Muscle of leg (tissue), 16 donors: ENCODE measurements at places on chromosomes 11 and 22. TPM values are rescaled to one million over a fixed set of nuclear protein-coding genes. Genes with fewer than 3 reads are reported as not detected.
A peak's percentile ranks its signal among the peaks of the same experiment; 100 is the strongest.

The MAJIN gene
- not detected for total RNA-seq

The FIBIN gene
- total RNA-seq, result 48.0 TPM

GRCh38 chr11:120539667-120540369 is 28.3 kb downstream of the GRIK4 start:
- H3K36me3 ChIP-seq, result no peaks in the 10 kb centered on the region
- H3K4me1 ChIP-seq, result peaks cover 4% of the 10 kb centered on the region
- DNase-seq, result no peak
- no peak overlapping the region for H3K4me3 ChIP-seq
- H3K27me3 ChIP-seq, result no peaks in the 10 kb centered on the region
- no peak overlapping the region for H3K27ac ChIP-seq

GRCh38 chr11:68025047-68025446 is 5.4 kb upstream of the NDUFS8 start:
- H3K27ac ChIP-seq, result no peak overlapping the region
- H3K4me3 ChIP-seq, result no peak overlapping the region
- peaks cover 6% of the 10 kb centered on the region for H3K4me1 ChIP-seq
- H3K36me3 ChIP-seq, result no peaks in the 10 kb centered on the region
- H3K27me3 ChIP-seq, result no peaks in the 10 kb centered on the region
- no peak for DNase-seq

DNA sequence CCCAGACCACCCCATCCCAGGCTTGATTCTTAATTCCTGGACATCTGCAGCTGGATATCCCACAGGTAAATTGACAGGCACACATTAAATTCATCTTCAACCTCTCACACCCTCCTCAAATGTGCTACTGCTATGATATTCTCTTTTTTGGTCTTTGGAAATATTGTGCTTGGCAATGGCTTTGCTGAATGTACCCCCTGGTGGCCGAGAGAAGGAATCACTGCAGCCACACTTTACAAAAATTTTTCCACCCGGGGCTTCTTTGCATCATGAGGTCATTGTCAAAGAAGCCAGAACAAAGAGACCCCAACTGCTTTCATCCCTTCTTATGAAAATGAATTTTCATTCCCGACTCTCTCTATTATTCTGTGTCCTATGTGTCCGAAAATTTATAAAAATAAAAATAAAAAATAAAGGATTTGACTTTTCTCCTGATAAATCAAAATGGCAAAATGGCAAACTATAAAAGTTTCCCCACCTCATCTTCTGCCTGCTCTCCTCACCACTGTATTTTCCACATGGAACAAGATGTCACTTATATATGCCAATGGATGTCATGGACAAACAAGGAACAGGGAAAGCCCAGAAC is 15.0 kb upstream of the CYB5R2 start:
- no peaks in the 10 kb centered on the region for H3K36me3 ChIP-seq
- H3K4me3 ChIP-seq, result no peak overlapping the region
- H3K27me3 ChIP-seq, result peaks cover 9% of the 10 kb centered on the region

DNA sequence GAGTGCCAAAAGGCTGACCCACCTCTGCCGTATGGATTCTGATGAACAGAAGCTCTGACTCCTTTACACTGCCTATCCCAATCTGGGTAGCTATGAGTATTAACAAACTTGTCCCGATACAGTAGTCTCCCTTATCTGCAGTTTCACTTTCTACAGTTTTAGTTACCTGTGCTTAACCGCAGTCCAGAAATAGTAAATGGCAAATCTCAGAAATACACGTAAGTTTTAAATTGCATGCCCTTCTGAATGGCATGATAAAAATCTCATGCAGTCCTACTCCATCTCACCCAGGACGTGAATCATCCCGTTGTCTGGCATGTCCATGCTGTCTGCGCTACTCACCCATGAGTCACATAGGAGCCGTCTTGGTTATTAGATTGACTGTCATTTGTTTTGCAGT is 68.8 kb downstream of the SNX19 start:
- no peak for DNase-seq
- no peaks in the 10 kb centered on the region for H3K27me3 ChIP-seq
- no peak overlapping the region for H3K27ac ChIP-seq
- H3K4me3 ChIP-seq, result no peak overlapping the region
- peaks cover under 1% of the 10 kb centered on the region for H3K4me1 ChIP-seq

The SDHAF2 gene
- 28.0 TPM for total RNA-seq

The CHRNA10 gene
- total RNA-seq, result 0.71 TPM

DNA sequence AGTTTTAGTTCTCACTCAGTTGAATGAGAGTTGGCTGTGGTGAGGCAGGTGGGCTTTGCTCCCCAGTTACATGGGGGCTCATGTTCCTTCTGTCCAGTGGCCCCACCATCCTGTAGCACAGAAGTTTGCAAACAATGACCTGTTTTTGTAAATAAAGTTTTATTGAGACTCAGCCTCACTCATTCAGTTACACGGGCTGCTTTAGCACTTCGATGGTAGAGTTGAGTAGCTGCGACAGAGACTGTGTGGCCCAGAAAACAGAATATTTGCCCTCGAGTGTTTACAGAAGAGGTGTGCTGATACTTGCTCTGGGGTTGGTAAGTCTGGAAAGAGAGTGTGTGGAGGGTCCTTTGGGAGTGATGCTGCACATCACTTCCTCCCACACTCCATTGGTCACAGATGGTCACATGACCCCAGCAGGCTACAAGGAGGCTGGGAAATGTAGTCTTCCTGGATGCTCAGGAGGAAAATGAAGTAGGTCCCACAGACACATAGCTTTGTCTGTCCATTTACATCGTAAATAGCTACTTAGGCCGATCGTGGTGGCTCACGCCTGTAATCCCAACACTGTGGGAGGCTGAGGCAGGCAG is 34.6 kb downstream of the IFT27 start:
- H3K27ac ChIP-seq, result no peak overlapping the region
- H3K4me3 ChIP-seq, result no peak overlapping the region
- no peak for DNase-seq

- H3K36me3 ChIP-seq, result no peaks in the 10 kb centered on the region
- H3K4me1 ChIP-seq, result peaks cover 14% of the 10 kb centered on the region
- H3K27ac ChIP-seq, result no peak overlapping the region
- H3K4me3 ChIP-seq, result no peak overlapping the region
- DNase-seq, result no peak
- no peaks in the 10 kb centered on the region for H3K27me3 ChIP-seq
Measured at GRCh38 chr11:46520971-46521745, 72.7 kb downstream of the AMBRA1 start.

GRCh38 chr22:40757071-40757470 is 62.1 kb downstream of the SLC25A17 start:
- H3K36me3 ChIP-seq, result no peaks in the 10 kb centered on the region
- no peaks in the 10 kb centered on the region for H3K27me3 ChIP-seq
- no peak overlapping the region for H3K4me3 ChIP-seq
- no peak for DNase-seq
- no peaks in the 10 kb centered on the region for H3K4me1 ChIP-seq

DNA sequence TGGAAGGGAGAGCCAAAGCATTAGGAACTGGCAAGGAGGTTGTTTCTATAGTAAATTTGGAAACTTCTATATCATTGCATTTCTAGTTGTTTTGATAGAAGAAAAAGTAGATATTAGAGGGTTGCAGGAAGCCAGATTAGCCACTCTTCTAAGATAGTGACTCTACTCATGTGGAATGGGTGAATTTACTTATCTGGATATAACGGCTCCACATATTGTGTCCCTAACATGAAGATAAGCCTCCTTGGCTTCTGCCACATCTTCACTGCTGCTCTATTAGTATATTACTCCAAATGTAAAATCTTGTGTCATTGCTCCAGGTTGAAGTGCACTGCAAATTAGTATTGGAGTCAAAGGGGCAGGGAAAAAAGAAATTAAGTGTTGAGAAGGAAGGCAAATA is 283.3 kb downstream of the CASP12 start:
- H3K27ac ChIP-seq, result no peak overlapping the region
- no peaks in the 10 kb centered on the region for H3K27me3 ChIP-seq
- peaks cover 3% of the 10 kb centered on the region for H3K4me1 ChIP-seq
- H3K4me3 ChIP-seq, result no peak overlapping the region

GRCh38 chr22:37333724-37334460 is 51.6 kb downstream of the CYTH4 start:
- peaks cover 90% of the 10 kb centered on the region for H3K27me3 ChIP-seq
- peaks cover 21% of the 10 kb centered on the region for H3K4me1 ChIP-seq
- no peak overlapping the region for H3K4me3 ChIP-seq
- no peak for DNase-seq
- H3K27ac ChIP-seq, result no peak overlapping the region

The LIN7C gene
- total RNA-seq, result 14.2 TPM

- no peak overlapping the region for H3K4me3 ChIP-seq
- no peak overlapping the region for H3K27ac ChIP-seq
- DNase-seq, result peak; percentile 21
- H3K36me3 ChIP-seq, result no peaks in the 10 kb centered on the region
- H3K27me3 ChIP-seq, result no peaks in the 10 kb centered on the region
Measured at GRCh38 chr11:116217441-116217840, 555.3 kb downstream of the BUD13 start.

DNA sequence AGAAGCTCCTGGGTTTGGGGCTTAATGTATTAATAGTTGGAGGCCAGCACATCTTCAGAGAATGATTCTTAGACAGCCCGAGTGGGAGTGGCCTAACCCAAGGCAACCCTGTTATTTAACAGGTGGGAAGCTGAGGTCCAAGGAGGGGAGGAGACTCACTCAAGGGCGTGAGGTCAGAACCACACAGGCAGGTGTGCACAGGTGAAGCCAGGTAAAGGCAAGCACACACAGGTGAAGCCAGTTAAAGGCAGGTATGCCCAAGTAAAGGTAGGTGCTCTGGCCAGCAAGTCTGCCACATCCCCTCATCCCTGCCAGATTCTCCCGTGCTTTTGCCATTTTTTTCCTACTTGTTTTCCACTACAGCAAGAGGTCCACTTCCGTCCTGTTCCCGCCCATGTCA is 2.9 kb upstream of the SHANK2 start:
- no peak overlapping the region for H3K4me3 ChIP-seq
- H3K27me3 ChIP-seq, result peaks cover 49% of the 10 kb centered on the region
- DNase-seq, result no peak
- no peak overlapping the region for H3K27ac ChIP-seq
- H3K4me1 ChIP-seq, result peaks cover 11% of the 10 kb centered on the region

GRCh38 chr11:40161854-40162410 is 1297.5 kb downstream of the LRRC4C start:
- H3K27ac ChIP-seq, result no peak overlapping the region
- no peaks in the 10 kb centered on the region for H3K4me1 ChIP-seq
- no peak for DNase-seq
- H3K4me3 ChIP-seq, result no peak overlapping the region

The C11orf16 gene
- total RNA-seq, result not detected

DNA sequence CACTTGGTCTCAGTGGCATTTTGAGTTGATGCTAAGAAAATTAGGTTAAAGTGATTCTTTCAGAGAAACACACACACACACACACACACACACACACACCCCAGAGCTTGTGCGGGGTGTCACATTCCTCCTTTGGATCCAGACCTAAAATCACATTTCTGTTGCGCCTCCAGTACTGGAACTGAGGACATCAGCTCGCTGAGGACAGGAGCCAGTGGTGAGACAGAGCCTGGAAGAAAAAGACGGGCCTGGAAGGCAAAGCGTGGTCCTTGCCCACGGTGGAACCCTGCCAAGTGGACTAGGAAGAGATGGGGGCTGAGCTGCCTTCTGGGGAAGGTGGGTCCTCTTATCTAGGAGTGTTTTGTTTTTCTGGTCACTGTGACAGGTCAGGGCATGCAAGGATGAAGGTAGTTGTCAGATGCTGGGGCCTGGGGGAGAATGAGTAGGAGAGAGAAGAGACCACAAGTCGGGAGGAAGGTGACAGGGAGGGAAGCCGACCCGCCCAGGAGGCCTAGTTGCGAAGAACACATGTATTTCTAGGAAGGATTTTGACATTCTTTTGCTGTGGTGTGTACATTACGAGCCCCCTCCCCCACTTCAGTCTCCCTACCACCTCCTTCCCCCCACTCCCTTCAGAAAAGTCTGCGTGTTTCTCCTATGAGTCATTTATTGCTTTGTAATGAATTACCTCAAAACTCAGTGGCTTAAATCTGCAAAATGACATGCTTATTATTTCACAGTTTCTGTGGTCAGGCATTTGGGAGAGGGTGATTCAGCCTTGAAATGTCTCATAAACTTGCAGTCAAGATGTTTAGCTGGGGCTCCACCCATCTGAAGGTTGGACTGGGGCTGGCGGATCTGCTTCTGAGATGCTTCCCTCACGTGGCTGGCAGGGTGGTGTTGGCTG is 4.8 kb upstream of the ELFN2 start:
- peaks cover 65% of the 10 kb centered on the region for H3K27me3 ChIP-seq
- H3K27ac ChIP-seq, result no peak overlapping the region
- H3K4me1 ChIP-seq, result peaks cover 12% of the 10 kb centered on the region

DNA sequence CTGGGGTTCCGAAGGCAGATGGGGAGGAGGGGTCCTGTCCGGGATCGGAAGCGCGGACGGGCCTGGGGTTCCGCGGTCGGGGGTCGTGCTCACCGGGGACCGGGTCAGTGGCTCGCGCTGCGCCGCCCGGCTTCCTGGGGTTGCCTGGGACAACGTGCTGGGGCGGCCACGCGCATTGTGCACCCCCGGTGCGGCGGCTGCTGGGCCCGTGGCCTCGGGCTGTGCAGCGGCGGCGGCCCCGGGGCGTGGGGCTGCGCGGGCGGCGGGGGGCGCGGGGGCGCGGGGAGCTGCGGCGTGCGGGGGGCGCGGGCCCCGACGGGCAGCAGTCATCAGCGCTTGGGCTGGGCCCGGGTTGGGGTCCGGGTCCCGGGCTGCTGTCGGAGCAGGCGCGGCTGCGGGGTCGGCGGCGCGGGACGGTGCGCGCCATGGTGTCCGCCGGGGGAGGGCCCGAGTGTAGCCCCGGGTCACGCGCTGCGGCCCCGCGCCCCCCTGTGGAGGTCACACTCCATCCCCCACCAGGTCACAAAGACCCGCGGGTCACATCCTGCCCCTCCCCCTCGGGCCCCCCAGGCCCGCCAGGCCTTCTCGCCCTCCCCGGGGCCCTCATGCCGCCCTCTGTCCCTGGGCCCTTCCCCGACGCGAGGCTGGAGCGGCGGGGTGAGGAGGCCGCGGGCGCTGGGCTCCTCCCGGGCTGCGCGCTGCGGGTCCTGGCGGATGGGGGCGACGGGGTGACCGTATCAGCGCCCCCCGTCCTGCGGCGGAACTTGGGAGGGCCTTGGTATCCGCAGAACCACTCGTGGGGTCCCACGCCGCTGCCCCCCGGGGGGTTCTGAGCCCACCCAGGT is at the start of gene TTLL8:
TTLL8 (minus strand) TSS at position 238 of the 845 bp plus-strand sequence.
- H3K36me3 ChIP-seq, result no peaks in the 10 kb centered on the region
- DNase-seq, result no peak
- H3K27ac ChIP-seq, result no peak within 1 kb of the TSS

The RHOG gene
- 7.4 TPM for total RNA-seq

GRCh38 chr11:113818426-113818825 is 38.8 kb downstream of the CLDN25 start:
- H3K36me3 ChIP-seq, result peaks cover 40% of the 10 kb centered on the region
- H3K27ac ChIP-seq, result no peak overlapping the region
- DNase-seq, result no peak
- H3K27me3 ChIP-seq, result no peaks in the 10 kb centered on the region

The MN1 gene
- 9.9 TPM for total RNA-seq

- H3K36me3 ChIP-seq, result no peaks in the 10 kb centered on the region
- no peak for DNase-seq
- no peak overlapping the region for H3K4me3 ChIP-seq
- H3K4me1 ChIP-seq, result peaks cover 18% of the 10 kb centered on the region
Measured at GRCh38 chr11:116581349-116581748, 191.4 kb downstream of the BUD13 start.

GRCh38 chr11:92623055-92623454 is 346.4 kb upstream of the MTNR1B start:
- DNase-seq, result no peak
- H3K27ac ChIP-seq, result no peak overlapping the region
- no peaks in the 10 kb centered on the region for H3K36me3 ChIP-seq
- H3K4me1 ChIP-seq, result no peaks in the 10 kb centered on the region
- no peak overlapping the region for H3K4me3 ChIP-seq

The APOBEC3C gene
- 1.5 TPM for total RNA-seq

- no peaks in the 10 kb centered on the region for H3K4me1 ChIP-seq
- no peaks in the 10 kb centered on the region for H3K27me3 ChIP-seq
- H3K4me3 ChIP-seq, result no peak overlapping the region
- H3K36me3 ChIP-seq, result no peaks in the 10 kb centered on the region
Measured at GRCh38 chr11:17855531-17856290, 121.1 kb downstream of the KCNC1 start.
